Osteocyte (in vitro differentiated cells): ENCODE measurements at places on chromosomes 7 and 10. TPM values are rescaled to one million over a fixed set of nuclear protein-coding genes. Genes with fewer than 3 reads are reported as not detected.

GRCh38 chr10:42475168-42476098 lies 162.9 kb downstream of the ZNF33B start:
- no peaks in the 10 kb centered on the region for H3K36me3 ChIP-seq
- no peak overlapping the region for H3K4me3 ChIP-seq
- no peaks in the 10 kb centered on the region for H3K27me3 ChIP-seq
- H3K4me1 ChIP-seq, result no peaks in the 10 kb centered on the region

GRCh38 chr10:70114902-70115301 lies 17.7 kb downstream of the AIFM2 start:
- no peak overlapping the region for H3K4me3 ChIP-seq
- H3K4me1 ChIP-seq, result peaks cover 13% of the 10 kb centered on the region
- no peaks in the 10 kb centered on the region for H3K27me3 ChIP-seq
- no peak for DNase-seq
- no peak overlapping the region for H3K27ac ChIP-seq
- H3K36me3 ChIP-seq, result peaks cover 40% of the 10 kb centered on the region

DNA sequence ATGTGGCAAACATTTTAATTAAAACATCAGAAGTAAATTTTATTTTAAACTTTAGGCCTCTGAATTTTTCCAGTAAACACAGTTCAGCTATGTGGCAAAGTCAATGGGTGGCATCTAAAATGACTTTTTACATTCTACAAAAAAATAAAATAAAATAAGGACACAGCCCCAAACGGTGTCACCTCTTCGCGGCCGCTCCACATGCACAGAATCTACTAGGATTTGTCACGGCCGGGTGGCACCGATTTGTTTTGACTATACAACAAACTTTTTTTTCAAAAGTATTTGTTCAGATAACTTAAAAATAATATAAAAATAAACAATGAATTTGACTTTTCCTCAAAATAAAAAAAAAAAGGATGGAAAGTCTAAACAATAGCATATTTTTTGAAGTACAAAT lies 127.8 kb downstream of the EBF3 start:
- no peak overlapping the region for H3K4me3 ChIP-seq
- DNase-seq, result no peak
- H3K36me3 ChIP-seq, result no peaks in the 10 kb centered on the region
- no peak overlapping the region for H3K27ac ChIP-seq
- no peaks in the 10 kb centered on the region for H3K4me1 ChIP-seq

- H3K36me3 ChIP-seq, result no peaks in the 10 kb centered on the region
- H3K4me1 ChIP-seq, result peaks cover 38% of the 10 kb centered on the region
- H3K27ac ChIP-seq, result no peak overlapping the region
- H3K27me3 ChIP-seq, result no peaks in the 10 kb centered on the region
- DNase-seq, result no peak
Observed at GRCh38 chr7:130288829-130289228, 4.1 kb upstream of the CPA4 start.

DNA sequence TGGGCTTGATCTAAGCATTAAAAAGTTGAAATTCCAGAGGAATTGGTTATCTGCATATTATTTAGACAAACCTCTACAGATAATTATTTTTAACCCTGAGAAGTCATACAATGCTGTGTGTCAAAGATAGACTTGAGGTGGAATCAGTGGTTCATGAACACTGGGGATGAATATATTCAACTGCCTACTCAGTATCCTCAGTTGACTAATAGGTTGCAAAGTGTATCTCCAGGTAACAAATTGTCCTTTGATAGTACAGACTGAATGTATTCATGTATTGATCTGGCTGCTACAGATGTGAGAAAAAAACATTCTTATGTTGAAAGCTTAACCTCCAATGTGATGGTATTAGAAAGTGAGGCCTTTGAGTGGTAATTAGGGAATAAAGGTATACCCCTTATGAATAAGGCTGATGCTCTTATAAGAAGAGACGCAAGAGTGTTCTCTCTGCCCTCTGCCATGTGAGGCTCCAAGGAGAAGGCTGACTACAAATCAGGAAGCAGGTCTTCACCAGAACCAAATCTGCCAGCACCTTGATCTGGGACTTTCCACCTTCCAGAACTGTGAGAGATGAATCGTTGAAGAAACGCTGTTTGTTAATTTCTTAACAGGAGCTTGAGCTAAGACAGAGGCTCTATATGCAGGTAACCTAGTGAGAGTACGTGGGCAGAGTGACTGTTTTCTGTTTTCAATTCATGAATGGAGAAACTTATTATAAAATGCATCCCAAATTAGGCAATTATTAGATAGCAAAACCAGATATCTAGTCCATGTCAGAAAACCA lies 7.5 kb downstream of the MRPL32 start:
- DNase-seq, result no peak
- no peak overlapping the region for H3K4me3 ChIP-seq
- no peak overlapping the region for H3K27ac ChIP-seq
- H3K36me3 ChIP-seq, result peaks cover 21% of the 10 kb centered on the region
- H3K27me3 ChIP-seq, result no peaks in the 10 kb centered on the region
- no peaks in the 10 kb centered on the region for H3K4me1 ChIP-seq

SPAM1 gene
- total RNA-seq, result not detected in 2 replicates

DNA sequence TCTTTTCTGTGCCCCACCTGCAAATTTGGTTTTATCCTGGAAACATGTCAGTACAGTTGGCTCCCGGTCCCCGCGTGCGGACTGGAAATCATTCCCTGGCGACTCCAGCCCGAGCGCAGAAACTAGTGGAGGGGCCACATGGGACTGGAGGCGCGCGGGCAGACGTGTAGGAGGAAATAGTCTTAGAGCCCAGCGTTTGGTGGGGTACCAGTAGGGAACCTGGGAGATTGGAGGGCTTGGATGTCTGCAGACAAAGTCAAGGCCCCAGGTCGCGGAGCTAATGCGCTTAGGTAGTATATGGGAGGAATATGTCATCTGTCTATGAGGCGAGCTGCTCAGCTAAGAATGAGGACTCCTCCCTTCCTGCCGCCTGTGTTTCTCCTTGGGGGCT lies 1.3 kb downstream of the GALNT17 start:
- peaks cover 29% of the 10 kb centered on the region for H3K27me3 ChIP-seq
- H3K4me1 ChIP-seq, result peaks cover 2% of the 10 kb centered on the region
- peak overlapping the region; percentile 50 for H3K4me3 ChIP-seq
- no peak for DNase-seq
- H3K36me3 ChIP-seq, result no peaks in the 10 kb centered on the region

GRCh38 chr10:85612378-85612775 lies 754.2 kb downstream of the GRID1 start:
- H3K27ac ChIP-seq, result no peak overlapping the region
- H3K27me3 ChIP-seq, result no peaks in the 10 kb centered on the region
- peak; percentile 51 for DNase-seq

DNA sequence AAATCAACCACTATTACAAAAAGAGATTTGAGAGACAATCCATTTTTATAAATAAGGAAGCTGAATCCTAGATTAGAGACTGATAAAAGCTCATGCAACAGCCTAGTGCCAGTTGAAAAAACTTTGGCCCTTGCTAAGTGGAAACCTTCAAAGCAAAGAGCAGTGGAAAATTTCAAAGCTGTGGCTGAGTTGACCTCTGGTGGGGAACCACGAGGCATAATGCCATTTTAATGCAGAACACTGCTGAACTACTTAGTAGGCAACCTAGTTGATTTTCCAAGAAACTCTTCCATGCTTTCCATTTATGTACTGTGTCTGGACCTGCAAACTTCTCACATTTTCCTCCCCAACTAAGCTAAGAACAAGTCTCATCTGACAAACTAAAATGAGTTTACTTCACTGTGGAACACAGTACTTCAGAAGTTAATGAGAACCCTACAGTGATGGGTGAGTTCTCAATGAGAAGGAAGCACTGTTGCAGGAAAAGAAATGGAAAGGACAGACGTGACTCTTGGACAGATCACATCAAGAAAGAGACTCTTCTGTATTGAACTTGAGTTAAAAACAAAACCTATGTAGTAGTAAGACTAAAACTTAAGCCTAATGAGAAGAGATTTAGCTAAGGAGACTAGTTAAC lies 19.5 kb downstream of the FZD9 start:
- H3K36me3 ChIP-seq, result peaks cover 46% of the 10 kb centered on the region
- H3K27ac ChIP-seq, result no peak overlapping the region
- no peak overlapping the region for H3K4me3 ChIP-seq

- H3K4me3 ChIP-seq, result no peak overlapping the region
- no peak overlapping the region for H3K27ac ChIP-seq
Observed at GRCh38 chr7:92735707-92736106, 100.7 kb downstream of the CDK6 start.

DNA sequence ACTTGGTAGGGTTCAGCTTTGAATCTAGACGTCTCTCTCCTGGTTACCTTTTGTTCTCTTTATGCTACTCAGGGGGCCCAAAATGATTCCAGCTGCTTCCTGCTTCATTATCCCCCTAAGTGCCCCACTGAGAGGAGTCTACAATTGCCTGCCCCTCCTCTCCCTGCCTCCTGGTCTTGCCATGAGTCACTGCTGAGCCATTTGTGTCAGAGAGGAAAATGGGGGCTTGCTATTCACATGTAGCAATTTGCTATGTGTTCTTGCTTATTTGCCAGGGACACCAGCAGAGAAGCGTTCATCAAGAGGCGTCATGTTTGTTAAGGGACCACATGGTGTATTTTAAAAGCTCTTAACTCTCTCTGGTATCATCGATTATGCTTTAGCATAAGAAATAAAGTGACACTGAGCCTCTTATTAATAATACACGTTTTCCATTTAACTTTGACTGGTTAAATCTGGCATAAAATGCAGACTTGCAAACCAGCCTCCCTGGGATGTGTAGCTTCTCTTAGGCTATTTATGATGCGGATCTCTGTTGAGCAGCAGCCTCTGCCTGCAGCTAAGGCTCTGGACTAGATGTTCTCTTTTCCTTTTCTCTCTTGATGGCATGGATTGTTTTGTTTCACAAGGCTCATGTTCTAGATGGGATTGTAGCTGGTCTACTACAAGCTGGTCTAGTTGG lies 239.3 kb downstream of the AUTS2 start:
- H3K4me3 ChIP-seq, result no peak overlapping the region
- H3K27me3 ChIP-seq, result no peaks in the 10 kb centered on the region
- H3K4me1 ChIP-seq, result peaks cover 29% of the 10 kb centered on the region
- no peaks in the 10 kb centered on the region for H3K36me3 ChIP-seq
- peak overlapping the region; percentile 16 for H3K27ac ChIP-seq

LRRC17 gene
- 12.4 and 12.5 TPM in 2 replicates for total RNA-seq

DNA sequence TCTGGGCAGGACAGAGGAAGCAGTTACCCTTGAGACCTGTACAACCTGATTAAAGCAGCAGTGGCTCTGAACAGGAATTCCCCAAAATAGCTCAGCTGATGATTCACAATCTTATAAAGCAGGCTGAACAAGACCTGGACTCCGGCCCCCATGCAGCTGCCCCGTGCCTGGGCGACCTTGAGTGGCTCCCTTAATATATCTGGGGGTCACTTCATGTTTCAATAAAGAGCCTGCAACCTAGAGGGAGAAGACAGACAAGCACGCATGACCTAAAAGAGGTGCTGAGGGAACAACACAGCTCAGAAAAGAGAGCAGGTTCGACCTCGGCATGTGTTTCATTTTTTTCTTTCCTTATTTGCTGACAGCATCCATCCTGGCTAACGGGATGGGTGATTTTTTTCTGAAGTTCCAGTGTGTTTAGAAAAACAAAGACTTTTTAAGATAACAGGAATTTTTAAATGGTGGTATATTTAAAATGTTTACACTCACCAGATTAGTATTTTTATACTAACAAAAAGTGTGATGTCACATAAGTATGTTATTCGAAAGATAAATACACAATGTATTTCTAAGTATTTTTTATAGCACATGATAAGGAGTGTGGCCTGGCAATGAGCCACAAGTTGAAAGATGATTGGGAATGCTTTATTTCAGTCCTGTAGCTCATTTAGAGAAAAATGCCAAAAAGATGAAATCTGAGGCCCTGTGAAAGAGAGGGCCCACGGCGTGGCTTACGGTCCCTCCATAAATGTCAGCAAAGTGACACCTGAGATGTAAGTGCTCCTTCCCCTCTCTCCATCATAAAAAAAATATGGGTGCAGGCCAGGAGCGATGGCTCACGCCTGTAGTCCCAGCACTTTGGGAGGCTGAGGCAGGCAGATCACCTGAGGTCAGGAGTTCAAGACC lies 161.3 kb downstream of the SLIT1 start:
- H3K36me3 ChIP-seq, result no peaks in the 10 kb centered on the region
- H3K27me3 ChIP-seq, result no peaks in the 10 kb centered on the region
- H3K27ac ChIP-seq, result peak overlapping the region; percentile 86
- H3K4me3 ChIP-seq, result no peak overlapping the region
